Suprapubic skin (tissue), 4 donors: ENCODE measurements at places on chromosomes 3 and 15.

GRCh38 chr15:73802431-73803041 is 49.4 kb upstream of the INSYN1 start:
- peak overlapping the region; percentile 4 for H3K27ac ChIP-seq
- no peaks in the 10 kb centered on the region for H3K36me3 ChIP-seq
- DNase-seq: no peak
- H3K27me3 ChIP-seq: no peaks in the 10 kb centered on the region
- H3K4me3 ChIP-seq: no peak overlapping the region
- H3K4me1 ChIP-seq: peaks cover 35% of the 10 kb centered on the region

DNA sequence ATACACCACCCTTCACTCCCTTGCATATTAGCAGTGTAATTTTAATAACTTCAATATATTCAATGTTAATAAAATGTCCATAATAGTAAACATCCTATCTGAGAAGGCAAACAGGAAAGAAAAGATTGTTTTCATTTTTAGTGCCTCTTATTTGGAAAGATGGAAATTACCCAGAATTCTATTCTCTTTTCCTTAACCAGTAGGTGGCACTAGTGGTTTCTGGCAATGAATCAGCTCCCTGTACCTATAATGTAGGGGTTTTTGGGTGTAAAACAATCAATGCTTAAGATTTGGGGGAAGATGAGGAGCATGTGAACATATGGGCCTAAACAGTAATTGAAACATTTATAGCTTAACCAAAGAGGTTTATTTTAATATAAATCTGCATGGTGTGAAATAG is 5.7 kb upstream of the SEMA6D start:
- H3K27me3 ChIP-seq: peaks cover 8% of the 10 kb centered on the region
- H3K27ac ChIP-seq: no peak overlapping the region

DNA sequence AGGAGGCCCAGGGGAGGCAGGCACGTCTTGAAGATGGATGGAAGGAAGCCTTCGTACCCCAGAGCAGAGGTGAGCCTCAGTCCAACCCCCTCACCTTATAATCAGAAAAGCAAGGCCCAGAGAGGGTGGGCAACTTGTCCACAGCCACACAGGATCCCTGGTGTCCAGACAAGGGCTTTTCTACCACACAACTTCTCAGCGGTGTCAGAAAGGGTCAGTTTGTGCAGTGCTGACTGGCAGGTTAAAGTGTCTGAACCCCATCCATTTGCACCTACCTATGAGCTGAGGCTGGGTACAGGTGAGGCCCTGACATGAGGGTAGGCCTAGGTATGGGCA is 8.6 kb downstream of the IGDCC3 start:
- H3K27ac ChIP-seq: no peak overlapping the region
- no peak overlapping the region for H3K4me3 ChIP-seq
- H3K36me3 ChIP-seq: no peaks in the 10 kb centered on the region
- DNase-seq: no peak
- peaks cover 23% of the 10 kb centered on the region for H3K27me3 ChIP-seq

DNA sequence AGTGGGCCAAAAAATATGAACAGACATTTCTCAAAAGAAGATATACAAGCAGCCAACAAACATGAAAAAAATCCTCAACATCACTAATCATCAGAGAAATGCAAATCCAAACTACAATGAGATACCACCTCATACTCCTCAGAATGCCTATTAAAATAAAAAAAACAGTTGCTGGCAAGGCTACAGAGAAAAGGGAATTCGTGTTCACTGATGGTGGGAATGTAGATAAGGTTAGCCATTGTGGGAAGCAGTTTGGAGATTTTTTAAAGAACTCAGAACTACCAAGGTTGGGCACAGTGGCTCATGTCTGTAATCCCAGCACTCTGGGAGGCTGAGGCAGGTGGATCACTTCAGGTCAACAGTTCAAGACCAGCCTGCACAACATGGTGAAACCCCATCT is 27.8 kb upstream of the C15orf40 start:
- no peaks in the 10 kb centered on the region for H3K27me3 ChIP-seq
- no peak overlapping the region for H3K27ac ChIP-seq
- no peaks in the 10 kb centered on the region for H3K4me1 ChIP-seq
- DNase-seq: no peak
- no peak overlapping the region for H3K4me3 ChIP-seq
- peaks cover 42% of the 10 kb centered on the region for H3K36me3 ChIP-seq

GRCh38 chr3:45027441-45027840 is 1.3 kb downstream of the CLEC3B start:
- H3K4me1 ChIP-seq: peaks cover 60% of the 10 kb centered on the region
- no peaks in the 10 kb centered on the region for H3K27me3 ChIP-seq
- peaks cover 11% of the 10 kb centered on the region for H3K36me3 ChIP-seq
- H3K27ac ChIP-seq: peak overlapping the region; percentile 68

- no peak overlapping the region for H3K27ac ChIP-seq
- no peak for DNase-seq
- H3K4me1 ChIP-seq: no peaks in the 10 kb centered on the region
- no peaks in the 10 kb centered on the region for H3K27me3 ChIP-seq
These were observed 76.4 kb upstream of the TRPM1 start for GRCh38 chr15:31177951-31178350.
